EH (cell line): ENCODE measurements at places on chromosomes 3 and 15.

DNA sequence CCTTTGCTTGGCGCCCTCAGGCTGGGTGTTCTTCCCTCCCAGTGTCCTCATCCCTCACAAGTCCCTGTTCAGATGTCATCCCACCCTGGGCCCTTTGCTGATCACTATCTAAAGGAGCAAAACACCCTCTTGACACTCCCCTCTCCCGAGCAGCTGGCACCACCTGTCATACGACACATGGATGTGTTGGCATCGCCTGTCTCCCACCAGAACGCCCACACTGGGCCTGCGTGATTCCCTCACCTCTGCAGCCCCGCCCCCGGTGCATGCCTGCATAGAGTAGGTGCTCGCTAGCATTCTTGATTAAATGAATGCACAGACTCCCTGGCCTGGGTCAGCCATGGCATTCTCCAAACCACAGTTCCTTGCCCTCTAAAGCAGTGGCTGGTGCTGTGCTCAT is 75.8 kb downstream of the DNAJB8 start:
- no peak for DNase-seq

DNA sequence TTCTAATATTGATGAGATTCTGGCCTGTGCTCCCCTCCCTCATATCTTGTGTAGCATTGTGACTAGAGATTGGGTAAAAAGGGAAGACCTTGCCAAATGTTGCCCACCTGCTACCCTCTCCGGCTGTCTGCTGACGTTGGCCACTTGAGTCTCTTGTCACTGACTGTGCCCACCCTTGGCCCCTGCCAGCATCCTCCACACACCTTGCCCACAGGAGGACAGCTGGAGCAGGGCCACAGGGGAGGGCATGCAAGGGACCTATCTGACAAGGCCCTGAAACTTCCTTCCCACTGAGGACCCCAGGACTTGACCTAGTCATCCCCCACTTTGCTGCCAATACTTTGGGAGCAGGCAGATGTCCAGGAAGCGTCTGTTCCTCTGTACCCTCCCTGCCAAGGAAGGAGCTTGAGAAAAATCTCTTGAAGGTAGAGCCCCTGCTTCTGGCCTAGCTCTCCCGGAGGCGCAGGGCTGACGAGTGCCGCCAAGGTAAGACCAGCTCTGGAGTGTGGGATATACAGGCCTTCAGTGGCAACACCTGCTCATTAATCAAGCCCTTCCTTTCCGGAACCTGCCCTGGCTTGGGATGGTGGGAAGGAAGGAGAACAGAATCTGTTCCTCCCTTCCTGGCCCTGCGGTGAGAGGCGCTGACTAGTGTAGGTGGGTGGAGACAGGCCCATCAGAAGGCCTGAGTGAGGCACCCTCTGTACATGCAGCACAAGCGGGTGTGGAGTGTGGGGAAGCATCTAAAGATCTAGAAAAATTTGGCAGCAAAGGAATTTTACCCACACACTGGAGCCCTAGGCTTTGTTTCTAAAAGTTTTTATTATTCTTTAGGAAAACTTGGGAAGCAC is 4.9 kb upstream of the PAK6 start:
- peak; percentile 36 for DNase-seq

- DNase-seq, result peak; percentile 13
Observed at GRCh38 chr3:195591852-195592251, 8.1 kb upstream of the APOD start.

DNA sequence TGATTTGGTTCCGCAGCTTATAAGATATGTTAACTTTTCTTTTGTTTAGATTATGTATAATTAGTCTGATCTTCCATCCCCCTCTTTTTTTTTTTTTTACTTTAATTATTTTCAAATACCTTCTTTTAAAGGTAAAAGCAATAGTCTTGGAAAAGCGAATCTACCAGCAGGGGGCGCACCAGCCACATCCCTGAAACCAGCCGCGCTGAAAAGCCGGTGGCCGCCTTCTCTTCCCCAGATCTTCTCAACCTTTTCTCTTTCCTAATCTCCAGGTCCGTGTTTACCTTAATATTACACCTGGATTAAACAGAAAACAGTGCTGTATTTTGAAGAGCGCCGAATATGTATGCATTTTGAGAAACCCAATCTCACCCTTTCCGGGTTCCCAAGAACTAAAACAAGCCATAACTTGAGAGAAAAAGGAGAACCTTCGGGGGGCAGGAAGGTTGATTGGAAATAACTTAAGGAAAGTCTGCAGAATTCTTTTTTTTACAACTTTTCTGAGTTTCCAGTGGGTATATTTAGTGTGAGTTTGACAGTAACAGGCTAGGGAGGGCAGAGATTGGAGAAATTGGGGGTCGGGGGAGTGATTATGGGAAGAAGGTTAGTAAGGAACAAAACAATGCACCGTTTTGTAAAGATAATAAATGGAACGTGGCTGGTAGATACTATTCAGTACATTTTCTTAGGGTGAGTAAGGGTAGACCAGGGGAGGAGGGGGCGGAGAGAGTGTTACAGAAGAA is 2.0 kb upstream of the SOX2 start:
- DNase-seq, result peak; percentile 52

DNA sequence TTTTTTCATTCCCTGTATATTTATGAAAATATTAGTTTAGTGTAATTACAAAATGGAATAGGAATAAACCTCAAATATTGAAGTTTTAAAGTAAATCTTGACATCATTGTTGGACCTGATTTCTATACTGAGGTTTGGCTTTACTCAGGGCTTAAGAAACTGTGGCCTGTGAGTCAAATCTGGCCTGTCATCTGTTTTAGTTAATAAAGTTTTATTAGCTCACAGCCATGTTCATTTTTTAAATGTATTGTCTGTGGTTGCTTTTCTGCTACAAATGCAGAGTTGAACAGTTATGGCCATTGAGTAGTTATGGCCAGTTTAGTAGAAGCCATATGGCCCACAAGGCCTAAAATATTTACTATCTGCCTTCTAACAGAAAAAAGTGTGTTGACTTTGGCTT is 80.7 kb downstream of the DIPK2A start:
- no peak for DNase-seq

GRCh38 chr3:175434561-175434960 is 575.4 kb downstream of the NAALADL2 start:
- DNase-seq, result no peak

GRCh38 chr15:80028937-80029336 is 30.5 kb upstream of the ZFAND6 start:
- no peak for DNase-seq

GRCh38 chr3:160886421-160886820 is 130.4 kb downstream of the PPM1L start:
- no peak for DNase-seq

GRCh38 chr3:50226888-50227389 is 9.1 kb upstream of the GNAI2 start:
- peak; percentile 59 for DNase-seq

DNA sequence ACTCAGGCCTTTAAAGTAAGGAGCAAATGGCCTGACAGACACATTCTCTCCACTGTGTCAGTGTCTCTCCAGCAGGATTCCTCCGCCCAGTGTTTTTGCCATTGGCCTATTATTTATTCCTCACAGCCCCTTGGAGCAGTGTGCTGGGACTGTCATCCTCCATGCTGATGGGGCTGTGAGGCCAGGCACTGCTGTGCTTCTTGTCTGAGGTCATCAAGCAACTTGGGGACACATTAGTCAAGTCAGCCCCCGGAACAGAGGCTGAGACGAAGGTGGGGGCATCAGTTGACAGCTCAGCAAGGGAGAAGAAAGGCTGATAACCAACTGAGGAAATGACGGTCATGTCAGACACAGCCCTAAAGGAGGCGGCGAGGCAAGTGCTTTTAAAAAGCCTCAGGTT is 67.4 kb downstream of the XXYLT1 start:
- DNase-seq, result no peak

DNA sequence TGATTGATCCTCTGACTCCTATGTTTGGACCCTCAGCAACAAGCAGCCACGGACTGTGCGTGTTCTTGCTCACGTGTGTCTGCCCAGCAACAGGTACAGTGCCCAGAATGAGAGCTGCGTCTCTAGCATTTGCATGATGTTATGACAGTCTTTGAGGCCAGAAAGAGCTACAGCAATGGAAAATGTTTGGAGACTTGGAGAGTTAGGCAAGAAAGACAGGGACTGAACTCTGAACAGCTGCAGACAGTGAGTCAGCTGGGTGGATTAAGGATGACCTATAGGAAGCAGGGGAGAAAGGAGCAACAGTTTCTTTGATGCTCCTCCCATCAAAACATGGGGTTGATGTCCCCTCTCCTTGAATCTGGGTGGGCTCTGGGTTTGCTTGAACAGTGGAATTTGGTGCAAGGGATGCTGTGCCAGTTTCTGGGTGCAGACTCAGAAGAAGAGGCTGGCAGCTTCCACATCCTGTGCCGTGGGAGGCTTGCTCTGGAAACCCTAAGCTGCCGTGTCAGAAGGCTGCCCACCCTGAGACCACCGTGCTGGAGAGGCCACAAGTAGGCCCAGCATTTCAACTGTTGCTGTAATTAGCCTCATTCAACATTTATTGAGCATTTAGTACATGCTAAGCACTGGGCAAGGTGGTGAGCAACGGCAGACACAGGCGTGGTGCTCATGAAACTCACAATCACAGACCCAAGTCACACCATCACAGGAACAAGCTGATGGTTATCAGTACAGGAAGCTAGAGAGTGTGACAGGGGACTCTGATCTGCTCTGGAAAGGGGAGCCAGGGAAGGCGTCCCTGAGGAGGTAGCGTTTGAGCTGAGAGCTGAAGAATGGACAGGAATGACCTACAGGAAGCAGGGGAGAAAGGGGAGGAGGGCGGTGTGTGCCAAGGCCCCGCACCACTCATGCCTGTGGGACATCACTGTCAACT is 21.7 kb downstream of the CCR9 start:
- peak; percentile 48 for DNase-seq

DNA sequence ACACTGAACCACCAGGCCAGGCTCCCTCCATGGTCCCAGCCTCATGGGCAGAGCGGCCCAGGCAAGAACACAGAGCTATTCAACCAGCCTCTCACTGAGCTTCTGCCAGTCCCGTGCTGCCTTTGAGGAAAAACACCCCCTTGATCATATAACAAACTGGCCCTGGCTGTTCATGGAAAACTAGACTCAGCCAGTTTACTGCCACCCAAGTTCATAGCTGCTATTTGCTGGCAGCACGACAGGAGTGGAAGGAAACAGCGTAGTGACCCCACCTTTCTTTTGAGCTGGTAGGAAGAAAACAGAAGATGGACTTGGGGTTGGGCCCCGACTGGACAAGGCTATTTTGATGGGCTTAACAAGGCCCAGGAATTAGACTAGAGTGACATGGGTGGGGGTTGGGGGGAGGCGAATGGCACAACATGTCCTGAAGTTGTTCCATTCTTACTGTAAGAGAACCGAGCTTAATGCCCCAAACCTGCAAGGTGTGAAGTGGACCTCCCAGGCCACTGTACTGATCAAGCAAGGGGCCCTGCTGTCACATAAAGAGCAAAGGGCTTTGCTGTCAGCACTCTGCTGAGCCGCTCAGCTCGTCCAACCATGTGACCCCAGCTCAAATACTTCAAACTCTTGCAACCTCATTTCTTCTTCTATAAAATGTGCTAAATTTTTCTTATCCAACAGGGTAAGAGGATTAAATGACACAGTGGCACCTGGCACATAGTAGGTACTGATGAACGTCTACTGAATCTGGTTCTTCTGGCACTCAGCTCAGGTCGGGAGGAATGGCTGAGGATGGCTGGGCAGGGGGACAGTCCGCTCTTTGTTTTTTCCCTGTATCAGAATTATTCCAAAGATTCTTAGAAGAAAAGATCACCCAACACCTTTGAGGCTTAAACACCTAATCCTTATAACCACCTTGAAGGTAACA is 1.6 kb downstream of the FBXL22 start:
- no peak for DNase-seq

GRCh38 chr15:99348412-99348811 is 97.1 kb downstream of the LRRC28 start:
- DNase-seq, result no peak

DNA sequence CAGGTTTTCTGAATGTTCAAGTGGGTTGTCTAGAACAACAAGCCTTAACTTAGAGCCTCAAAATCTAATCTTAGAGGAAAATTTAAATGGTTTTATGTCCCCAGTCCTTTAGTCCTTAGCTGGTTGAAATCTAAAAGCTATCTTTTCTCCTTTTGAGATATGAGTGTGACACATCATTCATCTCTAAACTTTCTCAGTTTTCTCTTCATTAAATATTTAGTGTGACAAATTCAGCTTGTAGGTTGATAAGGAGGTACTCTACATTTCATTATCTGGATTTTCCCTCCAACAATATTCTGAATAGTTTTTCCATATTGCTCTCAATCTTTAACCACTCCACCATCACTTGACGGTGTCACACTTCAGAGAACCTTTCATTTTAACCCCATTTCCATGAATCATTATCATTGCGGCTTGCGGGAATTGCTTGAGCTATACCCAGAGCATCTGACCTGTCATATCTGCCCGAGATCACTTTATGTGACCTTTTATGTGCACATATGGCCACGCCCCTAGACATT is 16.1 kb upstream of the ATP8B4 start:
- DNase-seq, result peak; percentile 36

DNA sequence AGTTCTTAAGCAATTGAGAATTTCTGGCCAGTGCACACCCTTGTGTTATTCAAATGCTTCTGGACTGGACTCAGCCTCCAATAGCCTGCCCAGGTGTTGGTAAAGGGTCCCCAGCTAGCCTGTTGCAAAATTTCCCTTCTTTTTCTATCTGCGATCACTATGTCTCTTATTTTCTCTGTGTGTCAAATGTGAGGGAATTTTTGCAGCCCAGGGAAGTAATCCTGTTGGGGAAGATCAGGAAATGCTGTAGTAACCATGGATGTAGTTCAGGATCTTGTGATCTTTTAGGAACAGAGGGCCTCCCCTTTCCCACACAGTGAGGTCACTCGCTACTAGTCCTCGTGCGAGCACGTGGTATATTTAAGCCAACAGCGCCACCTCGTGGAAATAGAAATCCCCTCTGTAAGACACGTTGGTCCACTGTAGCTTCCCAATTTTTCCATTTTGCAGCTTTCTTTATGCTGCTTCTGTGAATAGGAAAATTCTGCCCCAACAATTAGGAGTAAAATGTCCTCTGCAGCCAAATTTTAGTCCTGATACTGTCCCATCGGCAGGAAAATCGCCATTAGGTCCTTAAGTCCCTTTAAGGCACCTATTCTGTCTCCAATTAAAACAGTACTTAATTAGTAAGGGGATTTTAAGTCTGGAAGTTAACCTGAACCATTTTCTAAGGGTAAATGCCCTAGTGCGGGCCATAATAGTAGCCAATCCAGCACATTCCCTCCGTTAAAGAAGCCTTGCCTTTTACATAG is 4.0 kb upstream of the SMCO1 start:
- peak; percentile 78 for DNase-seq

DNA sequence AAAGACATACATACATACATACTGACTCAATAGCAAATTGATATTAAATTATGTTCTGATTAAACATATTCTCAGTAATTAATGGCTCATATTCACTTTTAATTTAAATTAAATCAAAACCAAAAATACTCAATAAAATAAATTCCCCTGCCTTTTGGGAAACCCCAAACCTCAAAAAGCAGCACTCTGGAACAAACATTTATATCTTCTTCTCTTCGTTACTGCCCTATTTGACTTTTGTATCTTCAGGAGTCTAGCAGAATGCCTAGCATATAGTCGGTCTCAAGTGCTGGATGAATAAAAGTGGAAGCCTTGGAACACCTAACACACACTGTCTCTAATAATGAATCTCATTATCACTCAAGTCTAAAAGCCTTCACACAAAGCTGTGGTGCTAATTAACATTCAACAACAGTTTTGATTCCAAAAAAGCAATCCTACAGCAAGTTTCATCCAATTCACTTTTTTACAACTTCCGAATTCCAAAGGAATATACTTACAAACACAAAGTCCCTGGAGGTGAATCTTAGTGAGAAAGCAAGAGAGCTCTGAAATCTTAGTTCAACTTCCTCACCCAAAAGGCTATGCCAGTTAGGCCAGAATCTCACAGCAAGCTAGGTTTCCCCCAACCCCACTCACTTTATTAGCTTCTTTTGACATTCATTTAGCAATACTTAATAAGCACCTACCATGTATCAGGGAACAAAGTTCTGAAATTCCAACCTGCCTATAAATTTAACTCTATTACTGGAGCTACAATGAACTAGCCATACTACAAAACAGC is 35.0 kb downstream of the GSK3B start:
- no peak for DNase-seq
